Amniotic stem cell (primary cell): ENCODE measurements at places on chromosomes 6 and 20.

DNA sequence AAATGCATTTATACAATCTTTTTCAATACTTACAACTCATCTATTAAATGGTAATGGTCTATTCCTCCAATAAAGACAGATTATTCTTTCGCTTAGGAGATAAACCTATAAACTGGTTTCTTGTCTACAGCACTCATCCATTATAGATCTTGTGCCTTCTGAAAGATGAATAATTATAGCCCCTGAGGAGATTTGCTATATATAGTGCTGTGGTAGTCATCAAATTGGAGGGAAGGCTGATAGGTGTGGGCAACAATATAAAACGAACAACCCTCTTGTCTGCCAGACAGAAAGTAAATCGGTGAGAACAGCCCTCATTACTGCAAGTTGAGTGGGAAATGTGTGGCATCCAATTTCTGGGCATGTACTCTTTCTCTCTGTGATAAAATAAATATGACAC, 292.5 kb upstream of the CNR1 start:
- no peak for DNase-seq

- DNase-seq, result no peak
These were observed 367.1 kb downstream of the PREX1 start for GRCh38 chr20:48460681-48461080.

- DNase-seq, result no peak
These were observed 1.9 kb downstream of the SIRPB2 start for GRCh38 chr20:1489325-1489724.

- no peak for DNase-seq
These were observed 7.7 kb downstream of the PROCR start for GRCh38 chr20:35179292-35180212.

- no peak for DNase-seq
These were observed 156.5 kb downstream of the SH3BGRL2 start for GRCh38 chr6:79787626-79788025.

DNA sequence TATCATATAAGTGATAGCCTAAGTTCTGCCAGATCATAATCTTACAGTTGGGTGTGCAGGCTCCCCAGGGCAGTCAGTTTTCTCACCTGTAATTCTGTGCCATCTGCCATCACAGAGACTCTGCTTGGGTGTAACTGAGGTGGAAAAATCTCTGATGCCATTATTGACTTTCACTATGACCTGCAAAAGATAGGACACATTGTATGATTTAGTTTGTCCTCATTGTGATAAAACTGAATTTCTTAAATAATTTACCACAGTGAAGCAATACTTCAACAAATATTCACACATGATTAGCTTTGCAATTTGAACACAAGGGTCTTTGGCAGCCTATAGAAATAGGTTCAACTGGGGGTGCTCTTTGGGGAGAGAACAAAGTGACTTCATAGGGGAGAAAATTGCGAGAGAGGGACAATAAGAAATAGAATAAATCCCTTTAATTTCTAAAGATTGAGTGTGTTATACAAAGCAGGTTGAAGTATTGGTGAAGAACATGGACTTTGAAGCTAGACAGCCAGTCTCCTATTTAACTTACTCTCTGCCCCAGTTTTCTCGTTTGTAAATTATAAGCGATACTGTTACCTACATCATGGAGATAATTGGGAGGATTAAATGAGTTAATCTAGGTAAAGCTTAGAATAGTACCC, 27.3 kb downstream of the FAM229B start:
- DNase-seq, result no peak

- no peak for DNase-seq
These were observed 53.1 kb upstream of the FAM83D start for GRCh38 chr20:38873050-38873581.

DNA sequence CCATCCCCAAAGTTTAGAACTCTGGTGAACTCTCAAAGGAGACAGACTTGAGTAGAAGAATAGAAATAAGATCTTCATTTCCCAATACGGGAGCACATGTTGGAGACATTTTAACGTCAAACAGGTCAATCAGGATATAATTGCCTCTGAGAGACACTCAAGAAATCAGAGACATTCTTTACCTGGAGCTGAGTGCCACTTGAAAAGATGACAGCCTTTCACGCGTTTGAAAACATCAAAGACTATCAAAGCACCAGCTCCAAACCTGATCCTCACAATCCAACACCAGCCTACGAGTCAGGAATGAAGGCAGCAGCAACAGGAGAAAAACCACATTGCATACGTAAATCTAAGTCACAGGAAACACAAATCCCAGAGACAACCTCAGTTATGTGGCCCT, 571.5 kb upstream of the CDH4 start:
- DNase-seq, result no peak

DNA sequence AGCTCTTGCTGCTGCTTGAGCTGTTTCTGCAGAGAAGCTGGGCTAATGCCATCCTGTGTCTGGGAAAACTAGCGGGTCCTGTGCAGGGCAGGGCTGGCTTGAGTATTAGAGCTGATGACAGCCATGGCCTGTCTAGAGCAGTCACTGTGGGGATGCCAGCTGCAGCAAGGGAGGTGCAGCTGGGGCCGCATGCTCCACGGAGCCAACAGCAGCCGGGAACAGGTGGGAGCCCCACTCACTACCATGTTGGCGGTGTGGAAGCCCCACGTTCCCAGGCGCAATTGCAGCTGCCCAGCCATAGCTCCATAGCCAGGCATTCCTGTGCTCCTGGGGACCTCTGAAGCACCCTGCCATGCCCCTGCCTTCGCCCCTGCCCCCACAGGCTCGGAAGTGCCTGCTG, 212.9 kb downstream of the TFAP2C start:
- no peak for DNase-seq

- DNase-seq, result no peak
These were observed 90.5 kb upstream of the THBS2 start for GRCh38 chr6:169343886-169344749.

DNA sequence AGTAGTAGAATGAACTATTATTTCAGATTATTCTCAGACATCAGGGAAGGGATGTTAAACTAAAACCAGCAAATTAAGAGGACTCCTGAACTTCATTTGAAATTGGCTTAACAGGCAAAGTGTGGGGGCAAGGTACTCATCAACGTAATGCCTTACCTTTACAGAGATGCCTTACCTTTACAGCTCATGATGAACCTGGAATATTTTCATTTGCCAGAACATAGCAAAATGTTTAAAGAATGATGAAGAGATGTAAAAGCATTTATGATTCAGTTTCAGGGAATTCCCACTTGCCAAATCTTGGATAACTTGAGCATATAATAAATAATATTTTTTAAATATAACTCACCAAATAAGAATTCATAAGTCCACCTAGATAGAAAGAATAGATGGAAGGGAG, 207.5 kb downstream of the TINAG start:
- no peak for DNase-seq

DNA sequence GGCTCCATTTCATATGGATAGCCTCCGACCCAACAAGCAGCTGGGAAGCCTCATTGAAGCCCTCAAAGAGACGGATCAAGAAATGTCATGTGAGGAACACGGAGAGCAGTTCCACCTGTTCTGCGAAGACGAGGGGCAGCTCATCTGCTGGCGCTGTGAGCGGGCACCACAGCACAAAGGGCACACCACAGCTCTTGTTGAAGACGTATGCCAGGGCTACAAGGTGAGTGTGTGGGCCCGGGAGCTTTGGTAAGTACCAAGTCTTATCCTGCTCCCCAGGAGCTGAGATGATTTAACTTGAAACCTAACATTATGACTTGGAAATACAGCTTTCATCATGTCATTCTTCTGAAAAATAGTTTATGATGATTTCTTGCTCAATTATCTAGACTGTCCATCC, 4.1 kb downstream of the TRIM38 start:
- DNase-seq, result no peak

- DNase-seq, result no peak
These were observed 156.5 kb downstream of the SMOC2 start for GRCh38 chr6:168597471-168597875.

DNA sequence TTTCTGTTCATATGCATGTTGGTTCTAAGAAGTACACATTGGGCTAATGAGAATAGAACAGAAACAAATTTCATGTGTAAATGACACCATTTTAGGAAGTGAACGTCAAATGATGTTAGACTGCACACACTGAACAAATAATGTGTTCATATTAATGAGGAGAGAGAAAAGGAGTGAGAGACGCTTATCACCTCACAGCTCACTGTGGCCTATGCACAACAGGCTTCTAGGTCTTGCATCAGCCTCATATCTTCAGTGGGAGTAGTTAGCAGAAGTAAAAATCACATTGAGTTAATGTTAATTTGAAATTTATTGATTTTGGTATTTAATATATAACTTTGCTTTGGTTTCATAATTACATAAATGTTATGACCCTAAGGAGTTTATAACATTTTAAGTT, 112.8 kb upstream of the FLRT3 start:
- no peak for DNase-seq

- no peak for DNase-seq
These were observed 22.5 kb upstream of the CST3 start for GRCh38 chr20:23659989-23660837.

DNA sequence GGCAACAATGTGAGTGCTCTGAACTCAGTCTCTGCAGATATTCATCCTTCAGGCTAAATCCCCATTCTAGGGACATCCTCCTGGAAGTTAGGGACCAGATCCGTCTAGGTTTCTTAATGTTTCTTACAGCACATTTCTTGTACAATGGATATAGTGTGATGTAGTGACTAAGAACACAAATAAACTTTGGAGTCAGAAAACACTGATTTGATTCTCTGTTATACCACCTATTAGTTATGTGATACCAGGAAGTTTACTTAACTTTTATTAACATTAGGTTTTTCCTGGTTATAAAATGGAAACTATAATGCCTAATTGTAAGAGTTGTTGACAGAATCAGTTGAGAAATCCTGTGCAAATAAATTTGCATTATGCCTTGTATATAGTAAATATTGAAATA, 57.6 kb upstream of the KCNQ5 start:
- DNase-seq, result no peak
